Non-pigmented ciliary epithelial cell (primary cell): ENCODE measurements at places on chromosomes 16 and 17.

GRCh38 chr17:68501074-68501473, 11.2 kb upstream of the PRKAR1A start:
- no peak for DNase-seq

GRCh38 chr17:46028374-46028773, 29.3 kb downstream of the STH start:
- DNase-seq = no peak

GRCh38 chr16:53374800-53375199, 59.5 kb upstream of the RBL2 start:
- no peak for DNase-seq

DNA sequence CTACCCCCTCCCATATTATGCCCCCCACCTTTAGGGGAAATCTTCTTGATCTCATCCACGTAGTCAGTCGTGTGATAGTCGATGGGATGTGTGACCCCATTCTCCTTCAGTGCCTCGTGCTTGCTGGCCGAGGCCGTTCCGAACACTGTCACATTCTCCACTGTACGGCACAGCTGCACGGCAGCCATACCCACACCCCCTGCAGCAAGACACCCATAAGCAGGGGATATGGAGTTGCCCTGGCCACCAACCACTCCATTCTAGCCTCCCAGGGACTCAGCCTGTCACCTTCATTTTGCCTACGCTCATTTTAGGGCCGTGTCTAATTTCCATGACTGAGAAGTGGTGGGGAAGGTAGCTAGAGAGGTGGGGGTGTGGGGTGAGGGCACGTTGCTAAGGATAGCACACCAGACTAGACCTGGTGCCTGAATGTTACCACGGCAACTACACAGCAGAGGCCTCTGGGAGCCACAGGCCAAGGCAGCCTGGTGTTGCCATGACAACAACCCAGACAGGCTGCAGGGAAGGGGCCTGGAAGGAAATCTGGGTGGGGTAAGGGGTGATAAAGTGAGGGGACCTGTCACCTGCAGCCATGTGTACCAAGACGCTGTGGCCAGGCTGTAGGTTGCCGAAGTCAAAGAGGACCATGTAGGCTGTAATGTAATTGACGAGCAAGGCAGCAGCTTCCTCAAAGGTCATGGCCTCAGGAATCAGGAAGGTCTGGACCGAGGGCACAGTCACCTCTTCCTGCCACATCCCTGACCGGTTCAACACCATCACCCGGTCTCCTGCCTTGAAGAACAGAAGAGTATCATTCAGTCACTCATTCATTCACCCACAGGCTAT, 4.0 kb downstream of the VAT1 start:
- no peak for DNase-seq

DNA sequence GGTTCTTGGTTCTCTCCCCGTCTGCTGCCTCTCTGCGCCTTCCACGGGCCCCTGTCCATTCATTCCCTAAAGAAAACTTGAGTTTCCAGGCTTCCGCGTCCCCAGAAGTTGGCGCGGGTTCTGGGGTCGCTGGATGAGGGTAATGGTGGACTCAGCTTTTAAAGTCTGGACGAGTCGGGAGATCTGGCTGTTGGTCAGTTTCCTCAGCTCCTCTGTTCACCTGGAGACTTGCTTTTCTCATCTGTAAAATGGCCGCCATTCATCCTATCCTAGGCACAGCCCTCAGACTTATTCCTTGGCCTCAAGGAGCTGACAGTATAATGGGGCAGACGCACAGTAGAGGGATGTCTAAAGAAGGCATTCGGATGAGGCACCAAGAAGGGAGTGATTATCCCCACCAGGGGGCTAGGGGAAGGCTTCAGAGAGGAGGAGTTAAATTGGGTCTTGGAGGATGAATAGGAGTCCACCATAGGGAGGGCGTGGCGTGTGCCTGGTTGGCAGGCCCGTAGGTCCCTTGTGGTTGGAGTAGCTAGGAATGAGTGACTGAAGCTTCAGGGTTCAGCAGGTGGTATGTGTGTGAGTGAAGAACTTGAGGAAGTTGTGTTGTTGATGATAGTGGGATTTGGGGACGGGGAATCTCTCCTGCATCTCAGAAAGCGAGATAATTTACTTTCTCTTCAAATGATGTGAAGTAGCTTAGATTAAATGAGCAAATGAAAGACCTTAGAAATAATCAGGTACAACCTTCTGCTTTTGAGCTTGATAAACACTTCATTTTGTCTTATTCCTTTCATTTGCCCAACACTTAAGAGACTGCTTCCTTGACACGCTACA, 652 bp downstream of the VPS35L start:
- DNase-seq = no peak

DNA sequence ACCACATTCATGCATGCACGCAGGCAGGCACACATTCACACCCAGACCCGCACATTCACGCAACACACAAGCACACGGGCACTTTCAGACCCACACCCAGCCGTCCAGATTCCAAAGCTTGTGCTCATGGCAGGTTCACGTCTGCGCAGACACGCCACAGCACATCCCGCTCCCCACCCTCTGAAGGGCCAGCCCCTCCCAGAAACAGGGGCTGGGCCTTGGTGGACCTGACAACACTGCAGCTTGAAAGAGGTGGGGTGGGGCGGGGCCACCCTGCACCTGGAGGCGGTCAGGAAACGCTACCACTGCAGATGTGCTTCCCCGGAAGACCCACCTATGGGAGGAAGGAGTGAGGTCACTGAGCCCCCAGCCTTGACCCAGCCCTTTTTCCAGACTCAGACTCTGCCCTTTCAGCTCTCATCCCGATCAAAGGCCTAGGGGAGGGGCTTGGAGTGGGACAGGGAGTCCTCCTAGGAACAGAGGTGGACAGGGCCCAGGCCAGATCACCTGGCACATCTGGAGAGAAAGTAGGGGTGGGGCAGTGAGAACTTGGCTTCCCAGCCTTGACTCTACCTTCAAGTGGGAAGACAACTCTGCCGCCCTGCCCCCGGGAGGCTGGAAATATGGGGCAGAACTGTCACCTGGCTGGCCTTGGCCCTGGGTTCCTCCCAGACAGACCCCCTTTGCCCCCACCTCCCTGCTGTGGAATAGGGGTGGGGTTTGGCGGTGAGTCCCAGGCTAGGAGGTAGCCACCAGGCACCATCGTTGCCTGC, 11.0 kb downstream of the P3H4 start:
- no peak for DNase-seq

DNA sequence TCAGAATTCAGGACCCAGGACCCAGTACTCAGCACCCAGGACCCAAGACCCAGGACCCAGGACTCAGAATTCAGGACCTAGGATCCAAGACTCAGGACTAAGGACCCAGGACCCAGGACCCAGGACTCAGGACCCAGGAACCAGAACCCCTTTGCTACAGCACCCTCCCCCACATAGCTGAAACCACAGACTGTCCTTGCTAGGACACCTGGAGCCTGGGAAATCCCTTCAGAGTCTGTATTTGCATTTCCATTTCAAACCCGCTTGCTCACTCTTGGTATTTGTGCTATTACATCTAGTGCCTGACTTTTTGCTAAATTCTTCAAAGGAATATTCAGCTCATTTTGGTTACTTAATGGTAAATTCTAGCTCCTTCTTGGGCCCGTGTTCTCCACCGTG, 275.8 kb upstream of the MAF start:
- DNase-seq = no peak

GRCh38 chr16:88580371-88580770, 10.2 kb downstream of the ZC3H18 start:
- no peak for DNase-seq

- DNase-seq = no peak
These were observed 6.2 kb upstream of the TBKBP1 start for GRCh38 chr17:47687748-47688147.

- DNase-seq = no peak
These were observed at the start of gene ARHGAP27 for GRCh38 chr17:45432405-45433158. Gene ARHGAP27 (minus strand): TSS chr17:45432870. CDS start chr17:45430279, 2,591 bp downstream.

- DNase-seq = no peak
These were observed 8.2 kb upstream of the CCL2 start for GRCh38 chr17:34246881-34247280.

- DNase-seq = no peak
These were observed 2.3 kb upstream of the UBTF start for GRCh38 chr17:44221862-44222111.

- no peak for DNase-seq
These were observed 9.9 kb upstream of the C1QL1 start for GRCh38 chr17:44977814-44978550.

- DNase-seq = no peak
These were observed 1.5 kb upstream of the PPP1R1B start for GRCh38 chr17:39625198-39625785.

DNA sequence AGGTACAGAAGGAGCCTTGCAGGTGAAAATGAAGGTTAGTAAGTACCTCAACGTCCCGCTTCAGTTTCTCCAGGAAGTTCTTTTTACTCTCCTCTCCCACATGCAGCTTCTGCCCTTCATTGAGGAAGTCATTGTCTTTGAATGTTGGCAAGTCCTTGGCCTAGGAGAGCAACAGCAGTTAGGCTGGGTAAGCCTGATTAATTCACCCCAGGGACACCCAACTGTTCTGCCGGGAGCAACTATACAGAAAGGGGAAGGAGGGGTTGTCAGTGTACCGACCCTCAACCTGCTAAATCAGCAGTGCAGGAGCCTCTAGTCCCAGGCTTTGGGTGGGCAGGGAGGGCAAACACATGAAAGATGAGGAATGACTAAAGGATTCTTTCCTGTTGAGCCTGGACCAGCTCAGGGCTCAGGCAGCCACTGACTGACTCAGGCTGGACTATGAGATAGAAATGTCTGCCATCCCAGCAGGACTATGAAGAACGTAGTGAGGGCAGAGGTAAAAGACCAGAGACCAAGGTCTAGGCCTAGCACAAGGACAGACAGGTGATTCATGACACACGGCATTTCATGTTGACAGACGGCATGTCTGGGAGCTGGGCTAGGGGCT, 21.6 kb downstream of the PIP4K2B start:
- DNase-seq = no peak

DNA sequence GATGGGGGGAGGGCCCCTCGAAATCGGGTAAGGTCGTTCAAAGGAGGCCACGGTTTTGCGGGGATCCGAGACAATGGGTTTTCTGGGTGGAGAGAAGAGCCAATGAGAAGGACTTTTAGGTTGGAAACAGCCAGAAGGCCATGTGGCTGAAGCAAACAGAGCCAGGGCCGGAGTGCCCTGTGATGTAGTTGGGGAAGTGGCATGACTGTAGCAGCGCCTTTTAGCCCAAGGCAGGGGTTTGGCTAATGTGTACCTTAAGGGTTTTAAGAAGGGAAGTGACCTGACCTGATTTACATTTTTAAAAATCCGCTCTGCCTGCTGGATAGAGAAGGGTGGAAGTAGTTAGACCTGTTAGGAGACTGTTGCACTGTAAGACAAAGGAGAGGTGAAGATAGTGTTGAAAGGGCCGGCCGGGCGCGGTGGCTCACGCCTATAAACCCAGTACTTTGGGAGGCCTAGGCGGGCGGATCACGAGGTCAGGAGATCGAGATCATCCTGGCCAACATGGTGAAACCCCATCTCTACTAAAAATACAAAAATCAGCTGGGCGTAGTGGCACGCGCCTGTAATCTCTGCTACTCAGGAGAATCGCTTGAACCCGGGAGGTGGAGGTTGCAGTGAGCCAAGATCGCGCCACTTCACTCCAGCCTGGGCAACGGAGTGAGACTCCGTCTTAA, 1.0 kb downstream of the LYRM1 start:
- no peak for DNase-seq

GRCh38 chr17:77531641-77532040, 390.9 kb downstream of the SEC14L1 start:
- no peak for DNase-seq

DNA sequence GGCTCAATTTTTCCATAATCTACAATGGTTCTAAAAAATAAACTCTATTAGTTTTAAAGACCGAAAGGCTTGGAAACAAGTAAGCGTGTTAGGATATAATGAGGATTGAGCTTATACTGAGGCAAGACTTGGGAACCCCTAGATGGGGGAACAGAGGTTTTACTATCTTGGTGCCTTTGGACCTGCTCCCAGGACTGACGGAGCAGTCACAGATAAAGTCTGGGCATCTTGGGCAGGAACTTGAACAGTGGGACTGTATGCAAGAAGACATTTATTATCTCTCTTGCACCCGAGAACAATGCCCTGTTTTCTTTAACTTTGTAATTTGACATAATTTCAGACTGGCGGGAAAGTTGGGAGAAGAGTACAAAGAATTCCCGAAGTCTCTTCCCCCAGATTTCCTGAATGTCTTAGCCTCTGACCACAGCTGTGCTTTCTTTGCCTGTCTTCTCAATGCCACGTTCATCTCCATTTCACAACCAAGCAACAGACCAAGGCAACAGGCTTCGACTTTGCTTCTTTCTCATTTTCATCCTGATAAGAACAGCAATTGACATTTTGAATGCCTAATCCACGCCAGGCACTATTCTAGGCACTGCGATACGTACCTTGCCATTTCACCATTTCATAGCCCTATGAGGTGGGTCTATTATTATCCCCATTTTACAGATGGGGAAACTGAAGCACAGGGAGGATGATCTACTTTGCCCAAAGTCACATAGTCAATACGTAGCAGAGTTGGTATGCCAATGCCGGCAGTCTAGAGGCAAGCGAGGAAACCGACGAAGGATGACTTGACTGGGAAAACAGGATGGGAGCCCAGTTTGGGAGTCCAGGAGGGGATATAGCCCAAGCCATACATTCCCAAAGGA, 3.0 kb upstream of the IL4R start:
- no peak for DNase-seq
